Lung microvascular endothelial cell (primary cell): ENCODE measurements at places on chromosomes 16 and 17. TPM values are rescaled to one million over a fixed set of nuclear protein-coding genes. Genes with fewer than 3 reads are reported as not detected.

GAA gene
- total RNA-seq, result 13.1 and 31.3 TPM in 2 replicates

PRR35 gene
- total RNA-seq, result not detected in 2 replicates

TRPV2 gene
- total RNA-seq, result 23.2 and 29.4 TPM in 2 replicates

CORO7 gene
- total RNA-seq, result 23.8 and 34.9 TPM in 2 replicates

KRTAP3-1 gene
- not detected in 2 replicates for total RNA-seq

DHRS7C gene
- not detected in 2 replicates for total RNA-seq

HS3ST3B1 gene
- total RNA-seq, result 0.22 and 1.6 TPM in 2 replicates

ABCA8 gene
- total RNA-seq, result under 0.01 TPM in 1 of 2 replicates, not detected in the other

KRT36 gene
- total RNA-seq, result not detected in 2 replicates

DNA sequence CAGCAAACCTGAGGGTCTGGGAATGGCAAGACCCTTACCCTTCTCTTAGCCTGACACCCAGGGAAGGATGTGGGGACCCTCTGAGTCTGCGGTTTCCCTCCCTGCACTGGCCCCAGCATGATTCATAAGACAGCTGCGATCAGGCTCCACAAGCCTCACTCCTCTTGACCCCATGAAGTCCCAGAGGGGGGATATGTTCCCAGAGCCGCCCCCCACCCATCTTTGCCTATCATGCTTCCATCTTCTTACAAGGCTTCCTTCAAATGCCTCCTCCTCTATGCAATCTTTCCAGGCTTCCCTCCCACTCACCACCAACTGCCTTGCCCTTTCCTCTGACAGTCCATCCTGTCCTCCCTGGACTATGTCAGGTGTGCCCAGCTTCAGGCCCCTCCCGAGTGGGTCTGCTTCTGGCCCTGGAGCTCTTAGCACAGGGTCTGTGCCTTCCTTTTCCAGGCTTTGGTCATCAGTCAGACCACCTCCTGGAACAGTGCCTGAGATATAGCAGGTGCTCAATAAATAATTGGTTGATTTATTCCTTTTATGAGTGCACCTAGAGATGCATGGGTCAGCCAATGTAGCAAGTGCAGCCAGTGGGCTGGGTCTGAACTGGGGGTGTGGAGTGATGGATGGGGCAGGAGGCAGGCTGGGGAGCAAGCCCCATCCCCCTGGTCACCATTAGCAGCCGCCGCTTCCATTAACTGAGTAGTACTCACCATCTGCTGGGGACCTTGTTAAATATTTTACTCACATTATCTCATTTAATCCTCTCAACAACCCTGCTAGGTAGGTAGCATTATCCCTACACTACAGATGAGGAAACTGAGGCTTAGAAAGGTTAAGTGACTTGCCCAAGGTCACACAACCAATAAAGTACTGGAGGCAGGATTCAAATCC, 8.4 kb downstream of the DLX3 start:
- DNase-seq, result no peak

GRCh38 chr17:50198026-50198669, 3.3 kb downstream of the COL1A1 start:
- peak; percentile 68 for DNase-seq

- no peak for DNase-seq
Measured at GRCh38 chr16:49504023-49504364, 130.4 kb downstream of the C16orf78 start.

GRCh38 chr17:40598619-40599467, 33.6 kb upstream of the CCR7 start:
- DNase-seq, result no peak

- no peak for DNase-seq
Measured at GRCh38 chr16:11327277-11328171, 17.7 kb upstream of the RMI2 start.

DNA sequence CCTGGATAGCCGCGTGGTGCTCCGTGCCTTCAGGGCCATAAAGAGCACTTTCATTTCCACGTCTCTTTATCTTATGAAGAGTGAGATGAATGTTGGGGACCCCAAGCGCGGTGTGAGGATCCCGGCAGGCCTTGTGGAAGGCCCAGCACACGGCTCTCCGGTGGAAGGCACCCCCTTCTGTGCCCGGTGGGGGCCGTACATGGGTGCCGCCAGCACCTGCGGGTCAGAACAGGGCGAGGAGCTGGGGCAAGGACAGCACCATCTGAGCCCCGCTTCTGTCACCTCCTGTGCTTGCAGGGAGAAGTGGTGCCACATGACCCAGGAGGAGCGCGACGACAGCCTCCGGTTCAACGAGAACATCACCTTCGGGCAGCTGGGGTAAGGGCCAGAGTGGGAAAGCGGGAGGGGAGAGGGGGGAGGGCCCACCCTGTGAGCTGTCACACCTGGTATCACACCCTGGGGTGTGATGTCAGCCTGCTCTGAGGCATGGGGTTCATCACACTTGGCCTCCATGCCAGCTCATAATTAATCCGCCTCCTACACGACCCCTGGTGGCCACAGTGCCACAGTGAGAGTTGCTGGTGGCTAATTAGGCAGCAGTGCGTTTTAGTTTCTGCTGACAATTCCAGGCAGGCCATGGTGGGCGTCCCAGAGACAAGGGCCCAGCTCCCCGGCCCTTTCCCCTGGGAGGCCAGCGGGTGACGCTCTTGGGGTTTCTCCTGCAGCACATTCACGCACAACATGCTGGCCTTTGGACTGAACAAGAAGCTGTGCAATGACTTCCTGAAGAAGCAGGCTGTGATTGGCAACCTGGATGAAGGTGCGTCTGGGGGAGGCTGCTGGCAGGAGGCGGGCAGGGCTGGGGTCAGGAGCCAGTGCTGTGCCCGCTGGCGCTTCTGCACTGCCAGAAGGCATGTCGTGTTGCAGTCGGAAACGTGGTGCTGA, 25.7 kb downstream of the CIBAR2 start:
- peak; percentile 68 for DNase-seq

DNA sequence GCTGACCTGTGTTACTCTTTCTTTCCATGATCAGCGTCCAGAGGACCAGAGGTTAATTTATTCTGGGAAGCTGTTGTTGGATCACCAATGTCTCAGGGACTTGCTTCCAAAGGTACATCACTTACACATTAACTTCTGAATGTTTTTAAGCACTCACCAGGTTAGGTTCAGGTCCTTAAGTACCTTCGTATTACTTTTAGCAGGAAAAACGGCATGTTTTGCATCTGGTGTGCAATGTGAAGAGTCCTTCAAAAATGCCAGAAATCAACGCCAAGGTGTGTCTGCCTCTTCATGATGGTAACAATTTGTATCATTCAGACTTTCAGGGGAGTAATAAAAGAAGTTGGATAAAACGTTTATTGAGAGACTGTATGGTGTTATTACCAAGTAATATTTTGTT, 3.3 kb downstream of the HERPUD1 start:
- DNase-seq, result no peak

GRCh38 chr17:41516830-41517283, 1.8 kb downstream of the KRT15 start:
- no peak for DNase-seq
